ENCODE measurements at places on chromosomes 3 and 15.

GRCh38 chr3:101561630-101562328, at the start of gene TRMT10C:
TRMT10C (plus strand) TSS chr3:101561868; CDS start chr3:101564782, 2,914 bp downstream.
- peak; percentile 71 for DNase-seq

DNA sequence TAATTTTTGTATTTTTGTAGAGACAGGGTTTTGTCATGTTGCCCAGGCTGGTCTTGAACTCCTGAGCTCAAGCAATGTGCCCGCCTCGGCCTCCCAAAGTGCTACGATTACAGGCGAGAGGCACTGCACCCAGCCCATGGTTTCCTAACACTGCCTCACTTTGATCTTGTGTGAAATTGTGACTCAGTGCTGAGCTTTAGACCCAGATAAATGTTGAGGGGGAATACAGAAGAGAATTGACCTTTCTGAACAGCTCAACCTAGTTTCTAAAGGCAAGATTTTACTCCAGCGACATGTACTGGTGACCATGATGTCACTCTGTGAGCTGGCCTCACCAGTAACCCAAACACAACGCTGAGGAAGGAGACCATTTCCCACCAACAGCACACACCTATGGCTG, 73.5 kb downstream of the ATP1B3 start:
- DNase-seq, result no peak

- no peak for DNase-seq
These were observed 42.0 kb downstream of the WWTR1 start for GRCh38 chr3:149615731-149616221.

- no peak for DNase-seq
These were observed 2.8 kb upstream of the ACSBG1 start for GRCh38 chr15:78237146-78237545.

DNA sequence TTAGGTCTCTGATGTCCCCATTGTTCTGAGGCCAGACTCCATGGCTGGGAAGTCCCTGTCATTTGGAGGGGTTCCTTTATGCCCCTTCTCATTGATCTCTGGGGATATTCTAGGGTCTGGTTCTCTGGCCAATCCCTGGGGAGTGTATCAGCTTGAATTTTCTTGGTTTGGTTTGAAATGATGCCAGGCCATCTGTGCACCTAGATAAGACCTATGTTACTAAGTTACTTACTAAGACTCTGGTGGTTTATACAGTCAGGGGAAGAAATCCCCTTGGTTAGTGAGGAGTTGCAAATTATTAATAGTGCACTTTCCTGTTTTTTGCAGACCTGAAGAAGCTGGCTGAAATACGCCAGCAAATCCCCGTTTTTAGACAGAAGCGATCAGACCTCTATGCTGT, 20.3 kb downstream of the NIT2 start:
- DNase-seq, result no peak

GRCh38 chr15:25742041-25742730, 120.9 kb downstream of the ATP10A start:
- DNase-seq, result no peak

- DNase-seq, result no peak
These were observed 181.9 kb downstream of the CDIN1 start for GRCh38 chr15:36761132-36761847.

DNA sequence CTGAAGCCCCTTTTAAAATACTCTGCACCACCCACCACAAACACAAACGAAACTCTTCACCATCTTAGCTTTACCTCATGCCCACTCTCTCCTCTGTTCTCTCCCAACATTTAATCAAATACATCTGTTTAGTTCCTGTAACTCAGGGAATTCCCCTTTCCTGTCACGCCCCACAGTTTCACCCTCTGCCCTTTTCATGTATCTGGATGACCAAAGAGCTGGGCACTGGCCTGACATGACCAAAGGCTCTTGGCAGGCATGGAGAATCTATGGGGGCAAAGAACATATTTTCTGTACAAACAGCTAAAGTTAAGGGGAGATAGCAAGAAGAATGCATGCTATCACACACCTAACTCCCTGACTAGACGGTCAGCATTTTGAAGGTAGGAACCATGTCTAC, 270.0 kb downstream of the TBL1XR1 start:
- no peak for DNase-seq

DNA sequence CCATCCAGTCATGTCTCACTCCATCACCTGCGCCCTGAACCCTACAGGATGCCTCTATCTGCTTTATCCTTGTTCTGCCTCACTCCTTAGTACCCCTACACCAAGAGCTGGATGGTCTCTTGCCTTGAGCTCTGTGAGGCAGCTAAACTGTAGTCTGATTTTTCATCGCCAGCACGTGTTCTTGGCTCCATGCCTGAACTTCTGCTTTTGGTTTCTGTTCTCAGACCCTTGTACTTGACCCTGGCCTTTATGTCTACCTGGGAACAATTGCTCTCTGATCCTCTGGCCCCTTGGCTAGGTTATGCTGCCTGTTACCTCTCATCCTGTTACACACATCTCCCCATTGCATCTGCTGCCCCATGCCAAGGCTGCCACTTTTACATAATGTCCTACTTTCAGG, 318.0 kb upstream of the LMCD1 start:
- DNase-seq, result no peak

- no peak for DNase-seq
These were observed 47.2 kb downstream of the MEIS2 start for GRCh38 chr15:37053166-37053565.

DNA sequence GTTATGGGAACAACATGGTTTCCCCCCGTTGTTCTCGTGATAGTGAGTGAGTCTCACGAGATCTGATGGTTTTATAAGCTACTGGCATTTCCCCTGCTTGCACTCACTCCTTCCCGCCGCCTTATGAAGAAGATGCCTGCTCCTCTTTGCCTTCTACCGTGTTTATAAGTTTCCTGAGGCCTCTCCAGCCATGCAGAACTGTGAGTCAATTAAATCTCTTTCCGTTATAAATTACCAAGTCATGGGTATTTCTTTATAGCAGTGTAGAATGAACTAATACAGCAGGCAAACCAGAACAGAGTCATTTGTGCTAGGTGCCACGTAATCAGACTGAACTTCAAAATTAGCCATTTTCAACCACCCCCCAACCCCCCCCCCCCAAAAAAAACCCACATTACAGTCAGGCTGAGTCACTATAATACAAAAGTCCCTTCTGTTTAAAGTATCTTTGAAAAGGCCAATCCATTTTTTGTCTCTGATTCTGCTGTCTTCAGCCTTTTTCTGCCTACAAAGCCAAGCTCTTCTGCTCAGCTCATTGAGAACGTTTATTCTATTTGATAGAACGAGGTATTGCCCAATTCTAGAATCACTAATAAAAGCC, 4.1 kb downstream of the OR4F6 start:
- DNase-seq, result peak; percentile 25

- no peak for DNase-seq
These were observed 10.4 kb upstream of the POLR2M start for GRCh38 chr15:57696146-57696545.

- DNase-seq, result peak; percentile 46
These were observed 1.3 kb downstream of the AQP9 start for GRCh38 chr15:58139276-58139988.

GRCh38 chr3:195438371-195438770, 4.4 kb downstream of the ACAP2 start:
- DNase-seq, result no peak
